ENCODE measurements at places on chromosomes 12 and 14.
A peak's percentile ranks its signal among the peaks of the same experiment; 100 is the strongest.

- DNase-seq = no peak
Observed at GRCh38 chr12:130177635-130178242, 15.5 kb downstream of the FZD10 start.

DNA sequence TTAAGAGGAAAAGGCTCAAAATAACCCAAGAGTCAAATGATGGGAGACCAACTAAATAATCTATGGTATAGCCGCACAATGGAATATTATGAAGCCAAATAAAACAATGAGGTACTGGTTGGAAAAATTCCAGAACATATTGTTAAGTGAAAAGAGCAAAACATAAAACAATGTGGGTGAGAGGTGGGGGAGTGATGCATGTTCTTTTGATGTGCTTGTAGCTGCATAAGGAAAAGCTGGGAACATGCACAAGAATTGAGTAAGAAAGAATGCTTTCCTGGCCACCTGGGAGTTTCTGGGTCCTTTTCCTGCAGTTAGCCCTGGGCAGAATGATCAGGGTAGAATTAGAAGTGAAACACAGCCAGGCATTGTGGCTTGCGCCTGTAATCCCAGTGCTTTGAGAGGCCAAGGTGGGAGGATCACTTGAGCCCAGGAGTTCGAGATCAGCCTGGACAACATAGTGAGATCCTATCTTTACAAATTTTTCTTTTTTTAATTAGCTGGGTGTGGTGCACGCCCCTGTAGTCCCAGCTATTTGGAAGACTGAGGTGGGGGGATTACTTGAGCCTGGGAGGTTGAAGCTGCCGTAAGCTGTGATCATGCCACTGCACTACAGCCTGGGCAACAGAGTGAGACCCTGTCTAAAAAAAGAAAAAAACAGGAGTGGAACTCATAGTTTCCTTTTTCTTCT is 7.9 kb downstream of the ABCB9 start:
- no peak for DNase-seq

GRCh38 chr14:71488703-71489191 is 443.5 kb upstream of the RGS6 start:
- no peak for DNase-seq

DNA sequence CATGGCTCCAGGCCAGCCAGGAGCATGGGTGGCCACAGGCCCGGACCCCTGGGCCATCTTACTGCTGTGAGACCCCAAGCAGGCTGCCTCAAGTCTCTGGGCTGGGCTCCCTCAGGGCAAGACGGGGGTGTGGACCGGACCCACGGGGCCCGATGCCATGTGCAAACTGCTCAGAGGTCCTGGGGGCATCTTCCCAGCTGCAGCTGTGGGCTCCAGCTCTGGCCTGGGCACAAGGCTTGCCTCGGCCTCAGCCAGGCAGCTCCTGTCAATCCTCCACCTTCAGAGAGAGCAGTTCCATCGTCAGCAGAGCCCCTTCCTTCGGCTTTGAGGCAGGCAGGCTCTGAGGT is 12.4 kb upstream of the GPR132 start:
- DNase-seq = no peak

- DNase-seq = no peak
Observed at GRCh38 chr12:109302358-109302757, 6.7 kb downstream of the FOXN4 start.

GRCh38 chr12:109105176-109105575 is 7.8 kb downstream of the UNG start:
- no peak for DNase-seq

GRCh38 chr14:52602131-52602530 is 49.5 kb downstream of the GPR137C start:
- no peak for DNase-seq

DNA sequence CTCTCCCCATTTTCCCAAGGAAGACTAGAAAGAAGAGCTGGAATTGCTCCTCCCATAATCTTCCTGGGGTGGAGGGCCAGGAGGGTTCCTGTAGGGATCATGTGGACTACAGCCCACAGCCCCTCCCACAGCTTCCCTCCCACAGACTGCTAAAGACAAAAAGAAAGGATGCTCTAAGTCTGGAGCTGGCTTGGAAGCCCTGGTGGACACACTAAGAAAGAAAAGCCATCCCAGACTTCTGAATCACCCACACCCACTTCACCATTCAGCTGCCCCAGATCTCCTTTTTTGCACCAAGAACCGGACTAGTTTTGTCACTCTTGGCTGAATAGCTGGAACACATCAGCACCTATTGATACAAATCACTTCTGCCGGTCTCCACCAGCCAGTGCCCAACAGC is 56.8 kb upstream of the PLXNC1 start:
- DNase-seq = no peak

DNA sequence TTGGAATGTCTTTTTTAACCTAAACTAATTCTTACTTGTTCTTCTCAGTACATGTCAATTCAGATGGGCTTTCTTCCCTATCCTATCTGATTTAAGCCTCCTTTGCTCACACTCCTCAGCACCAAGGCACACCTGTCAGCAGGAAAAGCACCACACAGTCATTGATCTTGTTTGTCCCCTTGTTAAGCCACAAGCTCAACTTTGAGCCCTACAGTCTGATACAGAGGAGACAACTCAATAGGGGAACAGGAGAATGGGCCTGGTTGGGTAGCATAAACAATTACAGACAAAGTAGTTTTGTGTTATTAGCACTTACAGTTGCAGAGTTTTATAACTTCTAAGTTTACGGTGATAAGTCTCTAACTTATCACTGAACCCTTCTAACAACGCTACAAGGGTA is 29.5 kb upstream of the SYCP3 start:
- DNase-seq = no peak

DNA sequence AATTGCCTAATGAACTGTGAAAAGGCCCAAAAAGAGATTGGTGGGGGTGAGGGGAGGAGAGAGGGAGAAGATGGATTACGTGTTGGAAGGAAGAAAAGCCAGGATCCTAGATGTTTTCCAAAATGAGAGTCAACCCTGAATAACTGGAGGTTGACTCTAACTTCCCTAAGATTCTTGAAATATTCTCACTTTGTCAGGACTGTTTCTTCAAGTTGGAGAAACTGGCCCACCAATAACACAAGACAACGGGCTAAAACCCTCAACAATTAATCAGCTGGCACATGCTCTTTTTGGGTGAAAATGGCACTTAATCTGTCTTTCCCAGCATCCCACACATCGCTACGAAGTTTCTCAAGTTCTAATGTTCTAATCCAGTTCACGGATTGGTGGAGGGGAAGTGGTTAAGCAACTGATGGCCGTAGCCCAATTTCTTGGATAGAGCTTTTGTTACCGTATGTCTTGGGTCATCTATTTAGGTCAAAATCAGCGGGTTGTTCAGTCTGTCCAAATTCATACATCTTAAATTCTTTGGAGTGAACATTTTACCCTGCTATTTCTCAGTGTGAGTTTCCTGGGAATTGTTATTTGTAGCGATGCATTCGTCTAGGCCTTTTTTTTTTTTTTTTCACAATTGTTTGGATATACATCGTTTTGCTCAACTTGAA is 49.0 kb downstream of the GPHB5 start:
- DNase-seq = no peak

GRCh38 chr14:100304825-100305323 is 1.4 kb downstream of the SLC25A29 start:
- no peak for DNase-seq

- DNase-seq = no peak
Observed at GRCh38 chr14:96122496-96122895, 82.1 kb upstream of the BDKRB2 start.

DNA sequence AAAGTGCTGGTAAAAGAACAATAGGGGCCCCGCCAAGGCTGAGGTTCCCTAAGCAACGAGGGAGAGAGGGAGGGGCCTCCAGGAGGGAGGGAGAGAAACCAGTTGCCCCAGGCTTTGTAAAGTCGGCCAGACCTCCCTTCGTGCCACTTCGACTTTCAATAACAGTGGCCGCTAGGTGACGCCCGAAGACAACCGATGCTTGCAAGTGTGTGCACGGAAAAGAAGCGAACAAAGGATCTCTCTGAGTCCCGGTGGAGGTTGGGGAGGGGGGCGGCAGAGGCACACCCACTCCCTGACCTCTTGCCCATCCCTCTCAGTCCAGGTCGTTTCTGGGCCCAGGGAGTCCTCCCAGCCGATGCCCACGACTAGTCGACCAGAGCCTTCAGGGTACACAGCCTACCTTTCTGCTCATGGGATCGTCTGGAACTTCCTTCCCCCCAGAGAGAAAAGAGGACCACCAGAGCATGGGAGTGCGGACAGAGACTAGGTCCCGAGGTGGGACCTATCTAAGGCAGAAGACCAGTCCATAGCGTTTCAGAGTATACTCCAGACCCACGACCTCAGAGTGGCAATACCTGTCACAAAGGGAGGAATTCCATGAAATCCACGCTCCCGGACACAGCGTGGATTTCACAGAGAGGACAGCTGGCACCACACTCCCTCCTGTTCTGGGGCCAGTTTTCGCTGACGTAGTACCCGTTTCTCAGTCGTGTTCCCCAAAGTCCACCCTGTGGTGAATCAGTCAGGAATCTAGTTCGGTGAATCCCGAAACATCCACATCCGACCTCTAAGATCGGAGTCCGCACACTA is 262.7 kb upstream of the ALG10B start:
- no peak for DNase-seq

GRCh38 chr12:104336115-104336514 is 32.6 kb downstream of the EID3 start:
- no peak for DNase-seq

DNA sequence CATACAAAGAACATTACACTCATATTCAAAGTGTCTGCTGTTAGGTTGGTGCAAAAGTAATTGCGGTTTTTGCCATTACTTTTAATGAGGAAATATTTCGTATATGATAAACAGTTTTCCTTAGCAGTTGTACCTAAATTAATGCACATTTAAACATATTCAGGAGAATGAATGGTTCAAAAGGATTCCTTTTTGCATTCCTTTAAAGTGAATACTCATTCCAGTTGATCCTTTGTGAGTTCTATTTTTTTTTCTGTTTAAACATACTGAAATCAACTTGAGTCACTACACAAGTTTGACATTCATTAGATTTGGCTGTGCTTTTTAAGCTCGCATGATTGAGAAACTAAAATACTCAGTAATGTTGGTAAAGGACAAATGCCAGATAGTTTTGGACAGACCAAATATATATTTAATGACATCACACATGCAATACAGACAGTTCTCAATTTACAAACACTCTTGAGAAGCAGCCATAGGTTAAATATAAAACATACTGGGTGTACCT is 13.8 kb upstream of the SLC38A2 start:
- no peak for DNase-seq

GRCh38 chr12:90965204-90965603 is 10.2 kb upstream of the CCER1 start:
- DNase-seq = no peak

DNA sequence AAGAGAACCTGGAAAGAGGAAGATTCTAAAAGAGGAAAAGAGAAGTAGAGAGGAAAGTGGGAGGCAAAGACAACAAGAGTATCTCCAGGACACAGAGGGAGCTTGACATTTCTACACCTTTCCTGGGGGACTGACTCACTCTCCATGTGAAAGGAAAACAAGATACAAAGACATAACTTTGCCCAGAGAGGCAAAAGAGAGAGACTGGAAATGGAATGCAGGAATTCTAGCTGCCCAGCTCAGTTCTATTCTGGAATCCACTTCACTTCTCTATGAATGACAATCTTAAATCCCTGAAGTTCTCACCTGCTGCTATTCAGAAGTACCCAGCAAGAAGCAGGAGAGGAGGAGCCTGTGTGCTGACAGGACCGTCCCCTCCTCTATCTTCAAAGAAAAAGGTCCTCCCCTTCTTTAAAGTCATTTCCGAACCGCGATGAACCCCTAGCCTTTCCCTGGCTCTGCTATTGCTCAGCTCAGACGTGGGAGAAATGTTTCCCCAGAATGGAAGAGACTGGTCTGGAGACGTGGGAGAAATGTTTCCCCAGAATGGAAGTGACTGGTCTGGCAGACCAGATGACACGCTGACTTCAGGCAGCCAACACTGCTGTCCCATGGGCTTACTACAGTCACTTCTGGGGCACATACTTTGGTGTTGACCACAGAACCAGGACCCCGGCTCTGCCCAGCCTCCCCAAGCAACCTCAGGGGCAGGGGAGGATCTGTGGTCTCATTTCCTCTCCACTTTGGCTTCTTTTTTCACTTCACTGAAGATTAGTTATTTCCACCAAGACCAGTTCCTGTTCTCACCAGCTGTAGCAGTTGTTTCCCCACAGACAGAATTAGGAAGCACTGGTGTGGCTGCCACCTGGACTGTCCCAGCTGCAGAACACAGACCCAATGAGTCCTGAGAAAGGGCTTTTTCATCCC is 8.3 kb downstream of the FMNL3 start:
- DNase-seq = peak; percentile 62

- no peak for DNase-seq
Observed at GRCh38 chr14:54428527-54428926, 12.6 kb downstream of the CNIH1 start.

- DNase-seq = no peak
Observed at GRCh38 chr12:122979908-122980182, 636 bp upstream of the ARL6IP4 start.

GRCh38 chr14:92986254-92987147 is 63.6 kb downstream of the CHGA start:
- DNase-seq = no peak

- DNase-seq = no peak
Observed at GRCh38 chr12:76790564-76791552, 26.9 kb downstream of the ZDHHC17 start.

DNA sequence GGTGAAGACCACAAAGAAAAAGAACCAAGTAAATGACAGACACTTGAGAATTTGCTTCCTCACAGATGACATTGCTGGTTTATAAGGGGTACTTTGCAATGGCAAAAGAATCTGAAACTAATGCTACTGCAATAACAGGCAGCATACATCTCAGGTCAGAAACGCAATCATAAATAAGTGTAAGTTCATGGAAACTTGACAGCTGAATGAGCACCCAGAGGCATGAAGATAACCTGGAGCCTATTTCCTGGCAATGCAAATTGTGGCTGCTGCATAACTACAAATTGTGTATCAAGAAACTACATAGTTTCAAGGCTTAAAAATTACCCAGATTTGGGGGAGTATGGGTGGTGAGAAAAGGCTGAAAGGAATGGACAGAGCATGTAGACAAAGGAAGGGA is 8.5 kb upstream of the MYO1A start:
- DNase-seq = no peak

DNA sequence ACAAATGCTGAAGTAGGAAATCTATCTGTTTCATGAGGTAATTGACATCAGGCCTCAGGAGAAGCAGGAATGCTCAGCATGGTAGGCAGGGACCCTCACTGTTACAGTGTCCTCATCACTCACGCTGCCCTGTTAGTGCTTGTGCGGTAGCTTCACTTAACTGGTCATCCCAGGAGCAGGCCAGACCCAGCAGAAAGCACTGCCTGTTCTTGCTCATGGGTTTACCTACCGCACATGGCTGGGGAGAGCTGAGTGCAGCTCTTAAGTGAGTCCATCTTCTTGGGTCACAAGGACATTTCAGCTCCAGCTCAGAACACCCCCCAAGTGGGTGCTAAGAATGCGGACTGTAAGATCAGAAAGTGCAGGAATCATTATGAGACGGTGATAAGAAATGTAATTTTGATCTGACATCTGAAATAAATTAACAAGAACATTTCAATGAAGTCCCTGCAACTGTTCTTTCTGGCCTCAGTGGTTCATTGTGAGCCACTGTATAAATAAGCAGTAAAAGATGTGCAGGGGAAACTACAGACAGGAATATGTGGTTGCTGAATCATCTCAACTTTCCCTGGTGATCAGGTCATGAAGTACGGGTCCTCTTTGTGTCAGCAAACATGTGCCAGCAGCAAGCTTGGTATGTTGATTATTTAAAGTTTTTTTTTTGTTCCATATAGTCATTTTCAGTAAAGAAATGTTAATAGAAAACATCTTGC is 757.7 kb upstream of the TMEM132C start:
- DNase-seq = no peak

GRCh38 chr14:56137453-56137807 is 19.2 kb downstream of the PELI2 start:
- no peak for DNase-seq

- no peak for DNase-seq
Observed at GRCh38 chr12:95258151-95258550, 40.5 kb downstream of the VEZT start.
